ENCODE measurements at places on chromosomes 12 and 14.
A peak's percentile ranks its signal among the peaks of the same experiment; 100 is the strongest.

DNA sequence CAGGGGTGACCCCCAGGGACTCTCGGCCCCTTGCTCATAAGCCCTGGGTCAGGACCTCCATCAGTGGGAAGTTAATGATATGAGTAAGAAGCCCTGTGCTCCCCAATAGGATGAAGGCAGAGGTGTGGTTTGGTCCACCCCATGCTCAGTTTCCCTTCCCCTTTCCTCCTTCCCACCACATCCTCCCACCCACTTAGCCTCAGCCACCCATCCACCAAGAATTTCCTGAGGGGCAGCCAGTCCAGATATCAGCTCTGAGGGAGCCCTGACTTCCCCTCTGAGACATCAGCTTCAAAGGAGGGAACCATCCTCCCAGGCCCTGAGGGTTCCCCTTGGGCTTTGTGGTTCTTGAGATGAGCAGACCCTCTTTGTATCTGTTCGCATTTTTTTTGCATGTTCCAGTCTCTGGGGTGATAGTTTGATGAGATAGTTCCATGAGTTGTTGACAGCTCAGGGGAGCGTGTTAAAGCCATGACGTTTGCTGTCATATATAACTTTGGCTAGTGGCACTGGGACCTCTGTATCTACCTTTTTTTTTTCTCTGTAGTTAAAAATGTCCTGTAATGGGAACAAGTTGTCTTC is 71.2 kb downstream of the LGMN start:
- peak; percentile 52 for DNase-seq

GRCh38 chr12:7601406-7601805 is 64.3 kb downstream of the APOBEC1 start:
- no peak for DNase-seq

DNA sequence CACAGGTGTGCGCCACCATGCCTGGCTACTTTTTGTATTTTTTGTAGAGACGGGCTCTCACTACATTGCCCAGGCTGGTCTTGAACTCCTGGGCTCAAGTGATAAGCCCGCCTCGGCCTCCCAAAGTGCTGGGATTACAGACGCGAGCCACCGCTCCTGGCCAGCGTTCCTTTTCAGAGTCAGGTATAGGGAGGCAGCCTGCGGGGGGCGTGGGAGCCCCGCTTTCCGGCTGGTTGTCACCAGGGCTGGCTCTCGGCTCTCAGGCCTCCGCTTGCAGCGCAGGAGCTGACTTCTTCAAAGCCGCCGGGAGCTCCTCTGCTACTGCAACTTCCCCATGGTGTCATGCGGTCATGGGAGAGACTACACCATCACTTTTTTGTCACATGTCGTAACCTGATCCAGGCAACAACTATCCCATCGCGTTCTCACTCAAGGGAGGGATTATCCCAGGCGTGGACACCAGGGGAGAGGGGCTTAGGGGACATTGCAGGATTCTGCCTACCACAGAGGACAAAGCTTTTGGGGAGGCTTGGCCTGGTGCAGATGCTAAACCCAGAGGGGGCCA is 129.4 kb downstream of the SCARB1 start:
- DNase-seq, result no peak

- DNase-seq, result no peak
Measured at GRCh38 chr14:58639842-58640484, 2.2 kb downstream of the DACT1 start.

GRCh38 chr14:56112781-56113180 is 5.4 kb upstream of the PELI2 start:
- DNase-seq, result no peak

- DNase-seq, result no peak
Measured at GRCh38 chr12:124520265-124520701, 47.1 kb downstream of the NCOR2 start.

DNA sequence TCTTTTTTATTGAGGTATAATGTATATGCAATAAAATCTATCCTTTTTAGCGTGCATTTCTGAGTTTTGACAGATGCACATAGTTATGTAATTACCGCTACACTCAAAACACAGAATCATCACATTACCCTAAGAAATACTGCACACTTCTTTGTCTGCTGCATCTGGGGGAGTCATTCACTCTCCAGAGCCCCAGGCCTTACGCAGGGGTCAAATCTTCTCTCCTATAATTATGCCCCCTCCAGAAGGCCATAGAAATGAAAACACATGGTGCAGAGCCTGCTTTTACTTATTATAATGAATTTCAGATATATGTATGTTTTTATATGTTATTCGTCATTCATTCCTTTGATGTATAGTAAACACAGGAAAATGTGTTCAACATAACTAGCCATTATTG is 296.5 kb upstream of the TMEM132C start:
- no peak for DNase-seq

DNA sequence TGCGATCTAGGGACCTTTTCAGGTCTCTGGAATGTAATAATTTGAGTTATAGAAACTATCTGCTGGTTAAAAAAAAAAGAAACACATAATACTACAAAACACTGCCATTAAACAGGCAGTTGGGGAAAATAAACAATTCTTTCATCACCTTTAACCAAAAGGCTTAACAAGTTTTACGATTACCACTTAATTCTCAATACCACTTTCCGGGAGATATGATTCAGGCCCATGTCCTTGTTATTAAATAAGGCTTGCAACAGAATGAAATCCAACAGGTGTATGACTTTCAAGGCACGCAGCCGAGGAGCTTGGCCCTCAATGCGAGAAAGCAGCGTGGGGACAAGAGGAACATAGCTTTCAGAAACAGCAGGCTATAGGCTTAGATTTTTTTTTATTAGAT is 5.6 kb upstream of the GLRX5 start:
- no peak for DNase-seq

DNA sequence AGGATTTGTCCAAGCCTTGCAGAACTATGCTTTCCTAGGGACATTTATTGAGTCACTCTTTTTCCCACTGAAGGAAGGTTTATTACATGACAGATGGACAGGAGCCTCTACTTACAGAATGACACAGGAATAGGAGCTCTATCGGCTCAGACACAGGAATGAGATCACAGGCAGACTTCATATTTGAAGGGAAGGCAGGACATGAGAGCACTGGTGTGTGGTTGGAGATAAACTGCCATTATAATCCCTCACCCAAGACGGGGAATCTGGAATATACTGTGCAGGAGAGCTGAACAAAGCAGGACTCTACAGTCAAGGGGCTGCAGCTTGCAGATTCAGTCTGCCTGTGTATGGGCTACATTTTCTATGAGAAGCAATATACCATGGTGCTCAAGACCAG is 26.8 kb upstream of the IL22 start:
- no peak for DNase-seq

GRCh38 chr12:117036046-117036445 is 63.2 kb downstream of the TESC start:
- no peak for DNase-seq

DNA sequence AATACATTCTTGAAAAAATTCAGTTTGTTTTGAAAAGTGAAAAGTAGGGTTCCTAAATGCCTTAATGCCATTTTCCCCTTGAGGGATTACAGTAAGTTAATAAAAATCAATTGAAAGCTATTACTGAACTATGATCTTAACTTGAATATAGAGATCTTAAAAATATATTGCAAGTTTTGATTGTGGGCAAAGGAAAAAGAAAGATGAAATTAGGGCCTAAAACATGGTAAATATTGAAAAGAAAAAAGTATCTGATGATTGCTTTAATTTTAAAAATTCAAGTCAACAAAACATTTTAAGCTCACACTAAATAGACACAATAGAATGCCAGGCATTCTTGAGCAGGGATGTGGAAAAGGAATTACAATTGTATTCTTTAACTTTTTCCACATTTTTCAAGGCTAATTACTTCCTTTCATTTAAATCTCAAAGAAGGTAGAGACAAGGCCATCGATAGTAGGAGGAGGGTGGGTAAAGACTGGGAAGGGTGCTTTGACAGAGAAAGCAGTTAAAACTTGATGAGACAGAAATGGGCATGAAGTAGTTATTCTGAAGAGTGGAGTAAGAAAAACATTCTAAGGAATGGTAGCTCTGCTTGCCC is 294.4 kb downstream of the NELL2 start:
- DNase-seq, result no peak

DNA sequence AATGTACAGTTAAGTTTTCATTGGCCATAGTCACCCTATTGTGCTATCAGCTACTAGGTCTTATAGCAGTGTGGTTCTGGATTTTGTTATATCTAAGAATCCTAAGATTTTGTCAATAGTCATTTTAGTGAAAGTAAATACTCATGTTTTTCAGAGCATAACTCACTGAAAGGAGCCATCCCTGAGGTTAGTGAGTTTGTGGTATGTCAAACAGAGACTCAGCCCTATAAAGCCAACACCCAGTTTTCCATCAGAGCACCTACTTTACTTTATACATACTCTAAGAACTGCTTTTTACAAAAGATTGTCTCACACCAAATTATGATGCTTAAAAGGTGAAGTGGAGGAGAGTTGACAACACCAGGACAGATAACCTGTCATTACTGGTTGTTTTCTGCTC is 686.3 kb upstream of the LRFN5 start:
- DNase-seq, result no peak

- no peak for DNase-seq
Measured at GRCh38 chr14:96280104-96280503, 24.1 kb downstream of the BDKRB1 start.

GRCh38 chr14:29927376-29928116 is at the start of gene PRKD1:
Gene PRKD1 (minus strand): TSS chr14:29927847.
- DNase-seq, result no peak

DNA sequence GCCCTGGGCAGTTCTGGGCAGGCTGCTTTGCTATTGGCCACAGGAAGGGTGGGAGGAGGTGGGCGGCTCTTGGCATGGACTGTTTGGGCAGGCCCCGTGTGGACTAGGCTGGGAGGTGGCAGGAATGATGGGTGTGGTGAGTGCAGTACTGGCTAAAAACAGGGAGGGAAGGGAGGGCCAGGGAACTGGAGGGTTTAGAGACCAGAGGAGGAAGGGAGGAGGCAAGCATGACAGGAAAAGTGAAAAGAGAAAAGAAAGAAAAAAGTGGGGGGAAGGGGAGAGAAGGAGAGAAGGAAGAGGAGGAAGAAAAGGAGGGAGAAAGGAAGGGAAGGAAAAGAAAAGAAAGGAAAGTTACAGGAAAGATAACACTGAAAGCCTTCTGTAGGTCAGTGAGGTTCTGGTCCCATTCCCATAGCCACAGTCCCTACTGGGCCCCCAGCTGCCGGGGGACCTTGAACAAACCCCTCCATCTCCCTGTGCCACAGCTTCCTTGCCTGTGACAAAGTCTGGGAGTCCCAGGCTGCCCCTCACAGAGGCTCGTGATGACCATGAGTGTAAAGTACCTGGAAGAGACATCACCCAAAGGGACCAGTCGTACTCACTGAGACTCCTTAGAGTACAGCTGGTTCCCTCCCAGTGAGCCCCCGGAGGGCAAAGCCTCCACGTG is 1.1 kb upstream of the C14orf132 start:
- DNase-seq, result no peak

- no peak for DNase-seq
Measured at GRCh38 chr12:94186278-94187241, 38.2 kb downstream of the PLXNC1 start.

DNA sequence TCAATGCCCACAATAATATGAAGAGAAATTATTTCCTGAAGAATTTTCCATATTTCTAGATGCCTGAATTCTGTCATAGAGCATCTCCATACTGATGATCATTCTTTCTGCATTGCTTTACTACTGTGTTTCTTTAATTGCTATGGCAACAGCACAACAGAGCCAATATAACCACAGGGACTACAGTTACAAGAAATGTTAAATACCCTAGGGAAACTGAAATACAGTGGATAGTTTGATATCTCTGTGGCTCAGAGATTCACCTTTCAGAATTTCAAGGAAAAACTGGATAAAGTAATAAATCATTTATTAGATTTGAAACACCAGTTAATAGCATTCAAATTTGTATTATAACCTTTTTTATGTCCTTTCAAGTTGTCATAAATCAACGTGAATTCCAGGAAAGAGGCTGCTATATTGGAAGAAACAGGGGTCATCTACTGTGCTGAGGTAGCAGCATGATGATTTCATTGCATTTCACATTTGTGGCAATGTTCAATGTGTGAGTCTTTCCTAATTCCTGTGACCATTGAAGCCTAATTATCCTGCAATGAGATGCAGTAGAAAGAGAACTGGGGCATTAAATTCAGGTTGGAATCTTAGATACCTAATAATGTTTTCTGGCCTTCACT is 267.1 kb downstream of the LRFN5 start:
- DNase-seq, result no peak

DNA sequence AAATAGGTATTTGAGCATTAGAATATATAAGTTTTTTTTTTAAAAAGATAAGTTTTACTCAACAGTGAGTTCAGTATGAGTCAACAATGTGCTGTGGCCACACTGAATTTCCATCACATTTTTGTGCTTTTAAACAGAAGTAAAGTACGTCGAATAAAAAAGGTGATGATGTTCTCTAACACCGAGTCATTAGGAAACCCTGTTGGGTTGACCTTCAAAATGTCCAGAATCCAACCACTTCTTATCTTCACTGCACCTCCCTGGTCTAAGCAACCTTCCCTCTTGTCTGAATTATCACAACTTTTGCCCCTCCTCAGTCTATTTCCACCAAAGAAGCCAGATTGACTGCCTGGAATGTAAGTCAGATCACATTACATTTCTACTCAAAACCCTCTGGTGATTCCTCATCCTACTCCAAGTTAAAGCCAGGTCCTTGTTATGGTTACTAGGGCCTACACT is 43.0 kb upstream of the SYCP3 start:
- no peak for DNase-seq

DNA sequence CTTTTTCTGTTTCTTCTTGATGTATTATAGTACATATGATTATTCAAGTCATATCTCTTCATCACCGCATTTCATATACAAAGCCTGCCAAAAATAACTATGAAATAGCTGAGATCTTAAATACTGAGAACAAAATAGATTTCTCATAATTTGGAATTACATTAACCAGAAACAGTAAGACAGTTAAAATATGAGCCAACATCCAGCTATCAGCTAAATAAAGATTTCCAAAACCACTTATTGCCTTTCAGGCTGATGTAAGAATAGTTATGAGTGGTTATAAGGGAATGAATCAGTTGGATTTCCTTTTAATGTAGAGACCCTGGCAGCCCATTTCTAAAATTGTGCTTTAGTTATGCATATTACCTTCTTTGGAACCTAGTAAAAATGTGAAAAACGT is 47.4 kb downstream of the TMEM117 start:
- no peak for DNase-seq

- DNase-seq, result no peak
Measured at GRCh38 chr12:75939016-75939642, 92.4 kb downstream of the PHLDA1 start.

- DNase-seq, result no peak
Measured at GRCh38 chr12:119258556-119258955, 76.0 kb upstream of the CCDC60 start.

GRCh38 chr12:6827437-6827911 is 733 bp upstream of the P3H3 start:
- peak; percentile 39 for DNase-seq

GRCh38 chr14:70947739-70948138 is 40.5 kb downstream of the PCNX1 start:
- DNase-seq, result no peak

GRCh38 chr14:74867673-74868072 is 8.3 kb downstream of the PROX2 start:
- peak; percentile 17 for DNase-seq

DNA sequence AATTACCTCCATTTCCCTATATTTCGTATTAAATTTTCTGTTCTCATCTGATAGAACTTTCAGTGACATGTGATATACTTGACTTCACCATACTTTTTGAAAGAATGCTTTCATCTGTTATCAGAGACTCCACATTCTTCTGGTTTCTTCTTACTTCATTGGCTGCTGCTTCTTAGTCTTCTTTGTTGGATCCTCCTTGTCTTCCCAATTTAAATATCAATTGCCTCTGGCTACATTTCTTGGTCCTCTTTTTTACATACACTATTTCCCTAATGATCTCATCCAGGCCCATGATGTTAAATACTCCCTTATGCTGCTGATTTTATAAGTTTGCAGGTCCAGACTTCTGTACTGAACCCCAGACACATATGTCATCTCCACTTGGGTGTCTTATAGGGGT is 22.0 kb downstream of the OR5AU1 start:
- no peak for DNase-seq
